ENCODE measurements at places on chromosomes 16 and 17.
A peak's percentile ranks its signal among the peaks of the same experiment; 100 is the strongest.

- no peak for DNase-seq
Observed at GRCh38 chr16:15834502-15834901, 22.3 kb downstream of the MYH11 start.

DNA sequence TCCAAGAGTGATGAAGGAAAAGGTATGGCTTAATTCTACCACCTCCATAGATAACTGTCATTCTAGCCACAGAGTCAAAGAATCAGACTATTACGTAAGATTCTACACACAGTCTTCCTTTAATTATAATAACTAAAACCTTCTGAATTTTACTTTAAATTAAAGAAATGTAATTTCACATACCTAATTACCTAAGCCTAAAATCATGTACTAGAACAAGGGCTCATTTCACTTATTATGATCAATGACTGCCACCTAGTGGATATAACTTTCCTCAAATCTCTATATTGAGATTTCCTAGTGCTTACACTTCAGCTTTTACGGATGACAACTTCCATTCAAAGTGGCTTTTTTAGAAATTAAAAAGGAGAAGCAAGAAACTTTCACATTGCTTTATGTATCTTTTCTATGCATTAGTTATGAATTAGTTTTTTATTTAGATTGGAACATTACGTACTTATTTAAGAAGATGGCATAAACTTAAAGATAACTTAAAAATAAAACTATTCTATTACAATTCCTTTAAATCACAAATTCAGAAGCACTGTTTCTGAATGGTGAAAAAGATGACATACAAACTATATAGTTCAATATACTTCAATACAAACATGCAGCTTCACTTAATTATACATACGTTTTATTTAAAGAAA is 18.2 kb upstream of the ABCA10 start:
- DNase-seq = peak; percentile 32

DNA sequence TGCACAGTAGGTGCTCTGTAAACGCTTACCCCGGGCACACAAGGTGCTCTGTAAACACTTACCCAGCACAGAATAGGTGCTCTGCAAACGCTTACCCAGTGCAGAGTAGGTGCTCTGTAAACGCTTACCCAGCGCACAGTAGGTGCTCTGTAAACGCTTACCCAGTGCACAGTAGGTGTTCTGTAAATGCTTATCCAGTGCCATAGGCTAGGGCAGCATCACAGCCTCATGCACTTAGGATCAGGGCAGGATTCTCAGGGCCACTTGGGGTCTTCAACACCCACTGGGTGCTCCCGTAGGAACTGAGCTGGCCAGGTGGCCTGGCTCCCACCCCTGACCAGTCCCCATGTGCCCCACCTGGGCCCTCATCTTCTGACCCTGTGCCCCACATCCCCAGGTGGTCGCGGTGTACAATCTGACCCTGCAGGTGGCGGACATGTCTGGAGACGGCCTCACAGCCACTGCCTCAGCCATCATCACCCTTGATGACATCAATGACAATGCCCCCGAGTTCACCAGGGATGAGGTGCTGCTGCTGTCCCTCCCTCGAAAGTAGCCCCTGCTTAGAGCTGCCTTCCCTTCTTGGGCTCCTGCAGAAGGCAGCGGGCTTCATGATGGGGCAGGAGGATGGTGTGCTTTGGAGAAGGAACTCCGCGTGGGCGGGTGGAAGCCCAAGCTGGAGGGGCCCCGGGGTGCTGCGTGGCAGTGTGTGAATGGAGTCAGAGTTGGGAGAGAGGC is 13.1 kb downstream of the SLC22A31 start:
- DNase-seq = no peak

- no peak for DNase-seq
Observed at GRCh38 chr16:85825326-85825725, 25.8 kb downstream of the COX4I1 start.

DNA sequence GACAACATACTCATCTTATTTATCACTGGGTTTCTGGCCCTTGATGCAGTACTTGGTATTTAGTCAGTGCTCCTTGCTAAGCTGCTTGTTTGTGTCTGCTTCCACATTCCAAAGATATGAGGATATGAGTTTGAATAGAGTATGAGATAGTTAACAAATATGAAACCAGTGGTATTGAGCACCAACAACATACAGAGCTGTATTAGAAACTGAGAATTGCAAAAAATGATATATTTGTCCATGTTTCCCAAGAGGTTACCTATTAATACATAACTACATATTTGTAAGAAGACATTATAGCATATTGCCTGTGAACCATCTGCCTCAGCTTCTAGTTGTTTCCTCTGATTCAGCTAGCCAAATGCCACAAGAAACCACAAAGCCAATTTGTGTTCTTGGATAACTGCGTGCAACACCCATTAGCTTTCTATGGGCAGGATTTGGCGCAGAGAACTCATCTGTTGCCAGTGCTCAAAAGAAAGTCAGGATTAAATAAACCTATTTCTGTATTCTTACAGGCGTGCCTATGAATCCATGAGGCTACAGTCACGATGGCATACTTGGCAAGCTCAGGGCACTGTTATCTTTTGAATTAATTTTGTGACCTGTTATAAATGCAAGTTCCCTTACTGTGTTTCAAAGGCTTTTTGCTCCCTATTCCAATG is 194.4 kb downstream of the MAP2K6 start:
- DNase-seq = peak; percentile 85

- DNase-seq = no peak
Observed at GRCh38 chr17:14295676-14296075, 5.2 kb upstream of the HS3ST3B1 start.

DNA sequence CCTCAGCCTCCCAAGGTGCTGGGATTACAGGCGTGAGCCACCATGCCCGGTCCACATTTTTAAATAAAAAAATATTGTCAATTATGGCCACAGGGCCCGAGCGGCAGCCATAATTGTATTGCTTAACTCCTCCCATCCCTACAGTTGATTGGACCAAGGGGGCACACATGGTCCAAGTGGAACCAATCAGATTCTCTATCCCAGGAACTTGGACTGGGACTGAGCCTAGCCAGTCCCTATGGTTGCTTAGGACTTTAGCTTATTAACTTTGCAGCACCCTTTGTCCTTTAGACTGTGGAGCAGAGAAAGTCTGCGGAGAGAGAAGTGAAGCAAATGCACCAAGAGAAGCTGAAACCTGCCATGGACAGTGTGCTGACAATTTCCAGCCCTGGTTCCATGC is 5.5 kb upstream of the RDM1 start:
- no peak for DNase-seq

- no peak for DNase-seq
Observed at GRCh38 chr16:30552956-30553355, 5.2 kb downstream of the ZNF764 start.

DNA sequence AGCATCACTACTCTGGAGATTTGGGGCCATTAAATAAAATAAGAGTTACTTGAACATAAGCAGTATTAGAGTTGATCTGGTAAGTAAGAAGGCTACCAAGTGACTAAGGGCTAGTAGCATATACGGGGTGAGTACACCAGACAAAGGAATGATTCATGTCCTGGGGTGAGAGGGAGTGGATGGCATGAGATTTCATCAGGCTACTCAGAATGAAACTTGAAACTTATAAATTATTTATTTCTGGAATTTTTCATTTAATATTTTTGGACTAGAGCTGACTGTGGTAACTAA is 2.3 kb downstream of the SLFN5 start:
- DNase-seq = no peak

- no peak for DNase-seq
Observed at GRCh38 chr16:13193721-13194120, 292.3 kb downstream of the SHISA9 start.

DNA sequence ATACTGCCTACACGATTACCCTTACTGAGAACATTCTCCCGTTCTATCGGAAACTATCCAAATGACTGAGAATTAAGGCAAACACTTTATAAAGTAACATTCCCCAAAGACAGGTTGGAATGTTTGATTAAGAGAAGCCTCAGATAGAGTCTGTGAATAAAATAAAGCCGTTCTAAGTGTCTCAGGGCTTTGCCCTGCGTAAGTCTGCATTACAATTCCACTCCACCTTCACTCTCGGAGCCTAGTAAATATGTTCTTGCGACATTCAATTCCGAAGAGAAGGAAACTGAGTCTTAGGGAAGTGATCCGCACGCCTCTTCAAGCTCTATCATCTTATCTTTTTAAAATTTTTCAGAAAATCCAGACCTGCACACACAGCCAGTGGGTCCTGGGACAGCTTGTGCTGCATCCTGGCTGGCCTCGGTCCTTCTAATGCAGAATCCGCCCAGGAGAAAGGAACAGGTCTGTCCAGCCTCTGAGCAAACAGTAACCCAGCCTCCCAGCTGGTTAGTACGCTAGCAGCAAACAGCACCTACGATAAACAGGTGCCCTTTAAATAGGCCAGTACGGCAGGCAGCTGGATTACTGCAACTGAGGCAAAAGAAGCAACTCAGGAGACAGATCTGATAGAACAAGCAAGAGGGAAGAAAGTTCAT is 254.1 kb upstream of the IRX3 start:
- no peak for DNase-seq

DNA sequence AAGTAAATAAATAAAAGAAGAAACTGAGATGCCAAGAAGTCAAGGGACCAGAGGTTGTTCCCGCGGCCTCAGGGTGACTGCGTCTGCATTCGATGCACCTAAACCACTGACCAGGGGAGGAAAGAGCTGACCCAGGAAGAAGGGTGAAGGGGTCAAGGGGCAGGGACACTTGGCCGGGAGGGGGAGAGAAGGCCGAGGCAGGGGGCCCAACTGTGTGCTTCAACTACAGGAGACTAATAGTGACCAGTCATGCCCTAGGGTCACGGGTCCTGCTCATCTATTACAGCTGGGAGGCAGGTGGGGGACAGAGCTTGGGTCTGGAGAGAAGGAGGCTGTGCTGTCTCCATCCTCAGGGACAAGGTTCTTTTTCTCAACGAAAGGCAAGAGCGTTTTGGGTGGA is 44.8 kb downstream of the TIMM22 start:
- no peak for DNase-seq

DNA sequence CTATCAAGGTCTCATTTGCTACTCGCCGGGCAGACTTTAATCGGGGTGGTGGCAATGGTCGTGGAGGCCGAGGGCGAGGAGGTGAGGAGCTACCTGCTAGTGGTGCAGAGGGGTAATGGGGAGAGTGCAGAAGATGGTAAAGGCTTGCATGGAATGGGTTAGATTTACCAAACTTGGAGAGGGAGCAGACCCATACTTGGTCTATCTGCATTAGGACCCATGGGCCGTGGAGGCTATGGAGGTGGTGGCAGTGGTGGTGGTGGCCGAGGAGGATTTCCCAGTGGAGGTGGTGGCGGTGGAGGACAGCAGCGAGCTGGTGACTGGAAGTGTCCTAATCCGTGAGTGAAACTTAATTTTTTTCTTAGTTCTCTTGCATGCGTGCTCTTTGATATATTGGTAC is 10.1 kb downstream of the FUS start:
- no peak for DNase-seq

DNA sequence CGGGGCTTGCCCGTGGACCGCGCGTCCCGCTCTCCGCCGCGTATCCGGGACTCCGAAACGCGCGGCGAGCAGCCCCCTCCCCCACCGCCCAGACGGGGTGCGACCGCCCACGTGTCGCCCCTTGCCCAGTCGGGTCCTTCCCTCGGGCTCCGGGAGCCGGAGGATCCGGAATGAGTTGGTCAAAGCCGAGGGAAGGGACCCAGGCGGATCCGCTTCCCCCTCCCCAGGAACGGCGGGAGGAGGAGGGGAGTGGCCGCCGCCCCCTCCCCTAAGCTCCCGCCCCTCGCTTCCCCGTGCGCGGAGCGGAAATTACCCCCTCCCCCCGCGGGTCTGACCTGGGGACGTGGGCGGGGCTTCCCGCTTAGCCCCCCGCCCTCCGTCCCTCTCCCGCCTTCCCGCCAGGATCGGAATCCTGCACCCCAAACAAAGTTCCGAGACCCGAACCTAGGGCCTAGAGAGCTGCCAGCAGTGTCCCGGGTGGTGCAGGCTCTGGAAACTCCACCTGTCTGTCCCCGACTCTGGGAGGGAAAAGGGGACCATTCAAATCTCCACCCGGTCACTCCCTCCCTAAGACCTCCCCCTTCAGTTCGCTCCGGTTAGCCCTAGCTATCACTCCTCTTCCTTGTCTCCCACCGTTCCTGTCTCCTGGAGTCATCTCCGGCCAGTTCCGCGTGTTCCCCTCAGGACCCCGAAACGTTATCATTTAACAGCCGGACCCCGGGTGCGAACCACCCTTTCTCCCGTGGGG is 1.0 kb upstream of the IGF2BP1 start:
- DNase-seq = no peak

- DNase-seq = no peak
Observed at GRCh38 chr17:80836971-80837481, 154.6 kb upstream of the CHMP6 start.

DNA sequence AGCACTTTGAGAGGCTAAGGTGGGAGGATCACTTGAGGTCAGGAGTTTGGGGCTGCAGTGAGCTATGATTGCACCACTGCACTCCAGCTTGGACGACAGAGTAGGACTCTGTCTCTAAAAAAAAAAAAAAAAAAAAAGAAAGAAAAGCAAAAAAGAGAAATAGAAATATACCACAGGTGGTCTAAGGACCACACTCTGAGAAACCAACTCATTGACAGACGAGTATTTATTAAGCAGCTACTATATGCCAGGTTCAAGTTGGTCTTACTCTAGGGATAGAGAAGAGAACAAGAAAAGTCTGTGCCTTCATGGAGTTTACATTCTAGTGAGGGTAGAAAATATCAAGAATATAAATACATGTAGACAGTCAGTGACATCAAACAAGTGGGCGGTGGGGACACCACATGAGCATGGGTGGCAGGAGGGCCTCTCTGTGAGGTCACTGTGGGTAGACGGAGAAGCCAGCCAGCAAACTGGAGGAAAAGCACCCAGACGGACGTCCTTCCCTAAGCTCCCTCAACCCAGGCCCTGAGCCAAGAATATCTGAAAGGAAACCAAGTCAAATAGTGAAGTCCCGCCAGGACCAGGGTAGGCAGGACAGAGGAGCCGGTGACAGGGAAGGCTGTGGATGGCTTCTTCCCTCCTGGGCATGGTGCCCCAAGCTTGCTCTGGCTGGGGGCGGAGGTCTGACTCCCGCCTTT is 4.7 kb downstream of the CDIPT start:
- DNase-seq = no peak
